HS-5 (cell line): ENCODE measurements at places on chromosomes 7 and 10.

GRCh38 chr7:156999958-157000726 is 10.3 kb downstream of the MNX1 start:
- no peak for DNase-seq

- DNase-seq = no peak
These were observed 19.8 kb upstream of the C10orf67 start for GRCh38 chr10:23364378-23364777.

GRCh38 chr10:1360558-1361164 is 304.5 kb downstream of the WDR37 start:
- no peak for DNase-seq

- DNase-seq = no peak
These were observed 55.9 kb downstream of the LRRC18 start for GRCh38 chr10:48883701-48884100.

- peak; percentile 41 for DNase-seq
These were observed 81.4 kb downstream of the CACNA2D1 start for GRCh38 chr7:82362129-82362706.

- DNase-seq = no peak
These were observed 125.6 kb downstream of the VIPR2 start for GRCh38 chr7:159019111-159019510.

GRCh38 chr7:52088008-52088901 is 771.6 kb upstream of the COBL start:
- DNase-seq = no peak
